ENCODE measurements at places on chromosomes 5 and 9.

DNA sequence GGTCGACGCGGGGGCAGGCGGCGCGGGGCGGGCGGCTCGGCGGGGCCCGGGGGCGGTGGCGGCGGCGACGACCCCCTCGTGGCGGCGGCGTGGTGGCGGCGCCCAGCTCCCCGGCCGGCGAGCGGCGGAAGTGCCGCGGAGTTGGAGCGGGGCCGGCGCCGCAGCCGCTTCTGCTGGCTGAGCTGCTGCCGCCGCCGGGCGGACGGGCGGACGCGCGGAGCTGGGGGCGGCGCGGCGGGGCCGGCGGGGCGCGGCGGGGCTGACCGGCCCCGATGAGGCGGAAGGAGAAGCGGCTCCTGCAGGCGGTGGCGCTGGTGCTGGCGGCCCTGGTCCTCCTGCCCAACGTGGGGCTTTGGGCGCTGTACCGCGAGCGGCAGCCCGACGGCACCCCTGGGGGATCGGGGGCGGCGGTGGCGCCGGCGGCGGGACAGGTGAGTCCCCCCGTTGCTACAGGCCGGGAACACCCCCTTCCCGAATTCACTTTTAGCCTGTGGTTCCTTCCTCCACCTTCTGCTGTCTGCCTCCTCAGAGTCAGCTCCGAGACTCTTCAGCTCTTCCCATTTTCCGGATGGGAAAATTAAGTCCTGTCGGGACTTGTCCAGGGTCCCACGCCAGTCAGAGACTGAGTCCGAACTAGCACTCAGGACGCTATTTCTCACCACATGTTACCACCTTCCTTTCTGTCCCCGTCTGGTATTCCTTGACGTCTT, at the start of gene GALNT10:
Gene GALNT10, plus strand, starts transcription at position 139 of the 710 bp plus-strand sequence. Its CDS starts 134 bp downstream, at position 273.
- no peak for DNase-seq

DNA sequence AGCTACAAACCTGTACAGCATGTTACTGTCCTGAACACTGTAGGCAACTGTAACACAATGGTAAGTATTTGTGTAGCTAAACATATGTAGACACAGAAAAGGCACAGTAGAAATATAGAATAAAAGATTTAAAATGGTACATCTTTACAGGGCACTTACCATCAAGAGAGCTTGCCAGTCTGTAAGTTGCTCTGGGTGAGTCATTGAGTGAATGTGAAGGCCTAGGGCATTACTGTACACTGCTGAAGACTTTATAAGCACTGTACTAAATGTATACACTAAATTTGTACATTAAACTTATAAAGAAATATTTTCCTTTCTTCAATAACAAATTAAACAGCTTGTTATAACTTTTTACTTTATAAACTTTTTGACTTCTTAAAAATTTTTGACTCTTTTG, 20.5 kb downstream of the ADRB2 start:
- DNase-seq, result no peak

GRCh38 chr5:2291146-2291840, 408.6 kb upstream of the IRX4 start:
- DNase-seq, result no peak

DNA sequence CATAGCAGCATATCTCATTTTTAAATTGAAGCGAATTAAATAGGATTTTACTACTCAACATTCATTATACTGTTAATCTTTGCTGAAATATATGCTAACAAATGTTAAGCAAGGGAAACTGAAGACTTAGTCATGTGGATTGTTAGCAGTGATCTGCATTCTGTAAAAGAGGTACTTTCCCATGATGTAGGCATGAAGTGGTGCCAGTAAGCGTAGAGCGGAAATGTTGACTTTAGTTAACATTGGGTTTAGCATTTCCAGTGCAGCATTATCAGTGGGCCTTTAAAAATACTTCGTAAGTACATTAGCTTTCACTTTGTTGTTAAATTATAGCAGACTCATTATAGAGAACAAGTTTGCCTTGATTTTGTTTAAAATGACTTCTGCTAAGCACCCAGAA, 130.3 kb downstream of the CDC42SE2 start:
- DNase-seq, result no peak

- peak; percentile 94 for DNase-seq
Observed at GRCh38 chr9:34611811-34612787, at the start of gene RPP25L. RPP25L (minus strand) TSS chr9:34612097; CDS start chr9:34611296, 801 bp downstream.

DNA sequence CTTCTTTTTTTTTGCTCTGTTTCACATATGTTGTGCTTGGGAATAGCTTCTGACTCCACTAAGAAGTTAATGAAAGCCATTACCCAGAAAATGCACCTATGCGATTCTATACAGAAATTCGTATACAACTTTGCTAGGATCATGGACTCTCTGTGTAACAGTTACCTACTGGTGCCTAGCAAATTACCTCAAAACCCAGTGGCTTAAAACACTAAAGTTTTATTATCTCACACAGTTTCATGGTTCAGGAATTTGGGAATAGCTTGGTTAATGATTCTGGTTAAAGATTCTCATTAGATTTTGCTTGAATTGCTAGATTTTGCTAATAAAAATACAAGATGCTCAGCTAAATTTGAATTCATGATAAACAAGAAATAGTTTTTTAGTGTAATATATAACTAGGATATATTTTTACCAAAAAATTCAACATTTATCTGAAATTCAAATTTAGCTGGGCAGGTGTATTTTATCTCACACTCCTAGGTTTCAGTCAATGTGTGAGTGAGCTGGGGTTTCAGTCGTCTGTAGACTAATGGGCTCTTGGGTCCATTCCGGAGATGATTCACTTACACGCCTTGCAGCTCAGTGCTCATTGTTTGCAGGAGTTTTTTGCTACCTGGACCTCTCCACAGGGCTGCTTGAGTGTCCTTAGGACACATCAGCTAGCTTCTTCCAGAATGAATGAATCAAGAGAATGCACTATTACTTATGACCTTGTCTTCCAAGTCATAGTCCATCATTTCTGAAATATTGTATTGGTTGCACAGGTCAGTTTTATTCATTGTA, 75.1 kb downstream of the MROH2B start:
- no peak for DNase-seq

- DNase-seq, result no peak
Observed at GRCh38 chr9:130920762-130921299, 18.2 kb downstream of the FIBCD1 start.

GRCh38 chr5:3024976-3025375, 273.5 kb upstream of the IRX2 start:
- no peak for DNase-seq

GRCh38 chr5:146076028-146076427, 29.3 kb downstream of the PLAC8L1 start:
- no peak for DNase-seq

GRCh38 chr9:88672874-88673689, 138.1 kb downstream of the NXNL2 start:
- DNase-seq, result no peak

GRCh38 chr9:115415450-115415849, 297.5 kb upstream of the TNC start:
- no peak for DNase-seq

Measured in NCI-H446 (cell line).